ENCODE measurements at places on chromosomes 7 and 10.

GRCh38 chr7:14739168-14739840, 163.2 kb downstream of the DGKB start:
- DNase-seq, result no peak

DNA sequence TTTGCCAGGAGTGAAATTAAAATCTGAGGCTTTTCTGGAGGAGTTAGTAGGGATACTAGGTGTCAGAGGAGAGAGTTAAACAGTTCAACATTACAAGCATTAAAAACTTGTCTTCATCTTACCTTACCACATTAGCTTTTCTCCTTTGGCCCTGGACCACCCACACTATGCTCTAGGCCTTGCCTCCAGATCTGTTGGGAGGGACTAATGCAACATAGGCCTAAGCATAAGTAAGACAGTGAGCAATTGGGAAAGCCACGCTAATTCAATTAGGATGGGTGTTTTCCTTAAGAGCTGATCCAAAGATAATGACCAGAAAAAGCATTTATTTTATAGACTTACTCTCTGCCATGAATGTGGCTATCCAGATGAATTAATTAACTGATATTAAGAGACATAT, 158.9 kb downstream of the ELMO1 start:
- no peak for DNase-seq

GRCh38 chr7:50821457-50822008, 38.8 kb upstream of the GRB10 start:
- no peak for DNase-seq

- DNase-seq, result no peak
Observed at GRCh38 chr7:2720024-2720423, 32.0 kb downstream of the AMZ1 start.

DNA sequence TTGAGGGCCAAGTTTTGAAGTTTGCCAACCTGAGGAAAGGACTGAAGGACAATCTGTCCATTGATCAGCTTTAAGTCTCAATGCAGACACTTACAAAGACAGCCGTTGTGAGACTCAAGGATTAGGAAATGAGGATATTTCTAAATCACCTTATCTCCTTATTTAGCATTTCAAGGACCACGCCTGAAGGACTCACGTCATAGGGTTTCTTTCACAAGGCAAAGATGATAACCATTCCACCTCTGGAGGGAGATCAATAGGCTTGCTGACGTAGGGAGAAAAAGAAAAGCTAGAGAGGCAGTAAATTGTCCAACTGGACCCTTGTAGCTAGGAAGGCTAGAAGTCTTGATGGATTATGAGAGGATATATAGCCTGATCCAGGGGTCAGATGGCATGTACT, 3.3 kb upstream of the ASB4 start:
- DNase-seq, result no peak

DNA sequence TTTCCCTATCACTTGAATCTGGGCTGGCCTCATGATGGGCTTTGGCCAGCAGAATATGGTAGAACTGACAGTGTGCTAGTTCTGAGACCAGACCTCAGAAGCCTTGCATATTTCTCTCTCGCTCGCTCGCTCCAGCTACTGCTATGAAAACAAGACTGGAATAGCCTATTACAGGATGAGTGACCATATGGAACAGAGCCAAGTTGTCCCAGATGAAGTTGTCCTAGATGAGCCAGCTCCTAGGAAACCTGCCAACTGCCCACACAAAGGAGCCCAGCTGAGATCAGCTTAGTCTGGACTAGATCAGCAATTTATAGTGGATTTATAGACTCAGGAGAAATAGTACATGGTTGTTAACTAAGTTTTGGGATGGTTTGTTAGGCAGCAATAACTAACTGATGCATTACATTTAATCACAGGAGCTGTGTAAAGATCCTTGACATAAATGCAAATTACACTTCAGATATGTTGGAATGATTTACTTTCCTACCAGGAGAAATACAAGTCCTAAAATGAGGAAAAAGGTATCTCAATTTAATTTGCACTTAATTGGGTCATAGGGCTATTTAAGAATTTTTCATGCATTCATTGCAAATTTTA, 6.8 kb upstream of the HECW1 start:
- no peak for DNase-seq

GRCh38 chr7:155282671-155283070, 15.0 kb upstream of the INSIG1 start:
- no peak for DNase-seq

DNA sequence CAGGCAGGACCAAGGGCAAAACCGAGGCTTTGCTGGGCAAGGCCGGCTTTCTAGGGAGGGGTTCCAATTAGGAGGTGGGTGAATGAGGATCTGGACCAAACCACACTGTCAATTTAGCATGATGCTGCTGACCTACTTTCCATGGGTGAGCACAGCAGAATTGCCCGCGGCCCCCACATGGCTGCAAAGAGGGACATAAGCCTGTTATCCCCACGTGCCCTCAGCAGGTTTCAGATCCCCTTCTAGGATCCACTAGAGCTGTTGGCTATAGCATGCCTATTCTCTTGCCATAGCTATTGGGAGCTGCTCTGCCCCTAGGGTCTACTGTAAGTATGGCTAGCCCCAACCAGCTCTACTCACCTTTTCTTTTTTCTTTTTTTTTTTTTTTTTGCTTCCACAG, 102.8 kb downstream of the COL13A1 start:
- no peak for DNase-seq

DNA sequence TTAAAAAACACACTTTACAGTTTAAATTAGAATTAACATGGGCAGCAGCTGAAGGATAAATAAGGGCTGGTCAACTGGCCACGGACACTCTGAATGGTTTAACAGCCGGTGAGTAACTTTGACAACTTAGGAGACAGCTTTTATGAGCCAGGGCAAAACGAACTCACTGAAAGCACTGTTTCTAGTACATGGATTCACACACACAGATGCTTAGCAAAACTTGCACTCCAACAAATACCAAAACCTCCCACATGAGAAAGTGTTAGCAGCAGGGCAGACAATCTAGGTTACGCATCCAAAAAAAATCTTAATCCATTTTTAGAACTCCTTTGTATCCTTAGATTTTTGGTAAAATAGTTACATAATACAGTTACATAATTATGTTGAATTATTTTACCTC, 486.4 kb downstream of the PHTF2 start:
- DNase-seq, result no peak

DNA sequence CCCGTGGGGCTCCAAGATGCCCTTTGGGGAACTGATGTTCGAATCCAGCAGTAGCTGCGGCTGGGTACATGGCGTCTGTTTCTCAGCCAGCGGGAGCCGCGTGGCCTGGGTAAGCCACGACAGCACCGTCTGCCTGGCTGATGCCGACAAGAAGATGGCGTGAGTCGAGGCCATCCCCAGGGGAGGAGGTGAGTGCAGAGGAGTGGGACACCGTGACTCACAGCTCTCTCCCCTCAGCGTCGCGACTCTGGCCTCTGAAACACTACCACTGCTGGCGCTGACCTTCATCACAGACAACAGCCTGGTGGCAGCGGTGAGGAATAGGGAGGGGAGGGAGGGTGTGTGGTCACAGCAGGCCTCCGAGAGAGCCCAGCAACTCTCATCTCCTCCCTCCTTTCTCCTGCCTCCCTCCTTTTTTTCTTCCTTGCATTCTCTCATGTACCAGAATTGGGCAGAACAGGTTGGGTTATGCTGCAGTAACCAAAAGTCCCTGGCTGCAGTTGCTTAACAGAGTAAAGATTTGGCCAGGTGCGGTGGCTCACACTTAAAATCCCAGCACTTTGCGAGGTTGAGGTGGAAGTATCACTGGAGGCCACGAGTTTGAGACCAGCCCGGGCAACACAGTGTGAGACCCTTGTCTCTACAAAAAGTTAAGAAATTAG, 16.5 kb downstream of the ARPC1B start:
- DNase-seq, result no peak

- DNase-seq, result no peak
Observed at GRCh38 chr10:78953113-78953798, 115.5 kb upstream of the ZMIZ1 start.

- no peak for DNase-seq
Observed at GRCh38 chr10:109961174-109962001, 38.1 kb upstream of the XPNPEP1 start.

DNA sequence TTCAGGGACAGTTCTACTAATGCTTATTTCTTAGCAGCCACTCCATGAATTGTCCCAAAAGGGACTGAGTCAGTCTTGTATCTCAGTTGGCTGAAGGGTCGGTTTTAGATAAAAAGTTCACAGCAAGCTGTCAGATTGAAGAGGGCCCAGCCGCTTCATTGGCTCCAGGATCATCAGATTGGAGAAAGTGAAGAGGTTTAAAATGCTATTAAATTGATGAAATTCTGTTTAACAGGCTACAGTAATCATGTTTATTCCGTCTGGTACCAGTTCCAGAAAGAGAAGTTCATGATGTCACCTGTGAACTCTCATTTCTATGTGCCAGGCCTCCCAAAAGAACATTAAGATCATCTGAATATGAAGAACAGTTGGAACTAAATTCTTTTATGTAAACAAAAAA, 294.4 kb upstream of the BMPER start:
- no peak for DNase-seq

DNA sequence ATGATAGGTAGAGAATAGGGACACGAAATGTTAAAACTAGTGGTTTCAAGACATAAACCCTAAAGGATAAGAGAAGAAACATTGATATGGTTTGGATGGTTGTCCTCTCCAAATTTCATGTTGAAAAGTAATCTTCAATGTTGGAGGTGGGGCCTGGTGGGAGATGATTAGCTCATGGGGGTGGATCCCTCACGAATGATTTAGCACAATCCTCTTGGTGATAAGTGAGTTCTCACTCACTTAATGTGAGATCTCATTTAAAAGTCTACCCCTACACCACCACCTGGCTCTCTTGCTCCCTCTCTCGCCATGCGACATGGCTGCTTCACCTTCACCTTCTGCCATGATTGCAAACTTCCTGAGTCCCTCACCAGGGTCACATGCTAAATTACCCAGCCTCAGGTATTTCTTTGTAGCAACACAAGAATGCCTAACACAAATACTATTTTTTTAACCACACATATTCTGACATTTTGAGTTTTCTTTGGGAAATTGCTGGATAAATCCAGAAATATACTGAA, 242.4 kb upstream of the PHF14 start:
- DNase-seq, result no peak

- DNase-seq, result no peak
Observed at GRCh38 chr10:81871558-81871957, 3.4 kb upstream of the NRG3 start.

All from stimulated activated CD8-positive, alpha-beta memory T cell treated with anti-CD3 and anti-CD28 coated beads, Interleukin-4, amount 100 ng/mL, for 4 hours (primary cell).